Stimulated activated CD8-positive, alpha-beta memory T cell treated with anti-CD3 and anti-CD28 coated beads, Interleukin-4, amount 100 ng/mL, for 1 hour (primary cell): ENCODE measurements at places on chromosomes 16 and 17.

GRCh38 chr17:81453712-81454111, 58.5 kb downstream of the BAHCC1 start:
- DNase-seq: no peak

DNA sequence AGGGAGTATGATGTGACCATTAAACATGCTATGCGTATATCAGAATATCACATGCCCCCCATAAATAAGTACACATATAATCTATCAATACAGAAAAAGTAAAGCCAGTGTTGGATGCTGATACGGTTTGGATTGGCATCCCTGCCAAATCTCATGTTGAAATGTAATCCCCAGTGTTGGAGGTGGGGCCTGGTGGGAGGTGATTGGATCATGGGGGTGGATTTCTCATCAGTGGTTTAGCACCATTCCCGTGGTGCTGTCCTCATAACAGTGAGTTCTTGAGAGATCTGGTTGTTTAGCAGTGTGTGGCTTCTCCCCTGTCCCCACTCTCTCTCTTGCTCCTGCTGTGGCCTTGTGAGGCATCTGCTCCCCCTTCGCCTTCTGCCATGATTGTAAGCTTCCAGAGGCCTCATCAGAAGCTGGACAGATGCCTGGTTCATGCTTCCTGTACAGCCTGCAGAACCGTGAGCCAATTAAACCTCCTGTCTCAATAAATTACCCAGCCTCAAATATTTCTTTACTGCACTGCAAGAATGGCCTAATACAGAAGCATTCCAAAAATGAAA, 88.9 kb downstream of the AATF start:
- DNase-seq: no peak

GRCh38 chr16:89544713-89545043, 15.8 kb upstream of the RPL13 start:
- DNase-seq: no peak

GRCh38 chr17:40188694-40189093, 11.4 kb downstream of the RAPGEFL1 start:
- no peak for DNase-seq

DNA sequence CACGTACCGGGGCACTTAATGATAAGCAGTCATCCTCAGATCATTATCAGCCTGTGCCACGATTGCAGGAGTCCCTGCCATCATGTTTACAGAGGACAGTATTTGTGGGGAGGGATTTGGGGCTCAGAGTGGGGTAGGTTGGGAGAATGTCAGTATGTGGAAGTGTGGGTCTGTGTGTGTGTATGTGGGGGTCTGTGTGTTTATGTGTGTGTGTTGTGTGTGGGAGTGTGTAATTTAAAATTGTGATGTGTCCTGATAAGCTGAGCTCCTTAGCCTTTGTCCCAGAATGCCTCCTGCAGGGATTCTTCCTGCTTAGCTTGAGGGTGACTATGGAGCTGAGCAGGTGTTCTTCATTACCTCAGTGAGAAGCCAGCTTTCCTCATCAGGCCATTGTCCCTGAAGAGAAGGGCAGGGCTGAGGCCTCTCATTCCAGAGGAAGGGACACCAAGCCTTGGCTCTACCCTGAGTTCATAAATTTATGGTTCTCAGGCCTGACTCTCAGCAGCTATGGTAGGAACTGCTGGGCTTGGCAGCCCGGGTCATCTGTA, 13.5 kb upstream of the EFCAB13 start:
- DNase-seq: no peak

- DNase-seq: no peak
Measured at GRCh38 chr16:8370374-8371270, 219.7 kb downstream of the TMEM114 start.

GRCh38 chr17:60345233-60345632, 46.7 kb downstream of the USP32 start:
- DNase-seq: no peak

DNA sequence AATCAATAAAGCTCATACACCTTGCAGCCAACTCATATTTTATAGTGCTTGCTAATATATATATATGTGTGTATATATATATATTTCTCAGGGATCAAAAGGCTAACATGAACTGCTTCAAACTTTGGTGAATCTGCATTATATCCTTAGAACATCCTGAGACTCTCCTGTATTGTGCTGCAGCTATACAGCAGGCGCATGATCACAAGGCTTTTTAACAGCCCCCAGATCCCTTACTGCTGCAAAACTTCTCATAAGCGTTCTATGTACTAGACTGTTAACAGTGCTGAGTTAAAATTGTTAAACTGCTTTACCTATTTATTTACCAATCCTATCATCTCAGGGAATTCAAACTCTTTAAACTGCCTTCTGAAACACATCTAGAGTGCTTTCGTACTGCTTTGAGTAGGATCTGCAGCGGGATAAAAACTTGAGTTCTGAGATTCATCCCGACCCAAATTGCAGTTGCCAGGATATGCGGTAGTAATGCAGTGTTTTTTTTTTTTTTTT, 1.3 kb downstream of the GPATCH8 start:
- no peak for DNase-seq

- DNase-seq: no peak
Measured at GRCh38 chr16:55499951-55500529, 8.8 kb upstream of the LPCAT2 start.
